ENCODE measurements at places on chromosomes 4 and X.

GRCh38 chrX:54177306-54177705, 5.7 kb downstream of the FAM120C start:
- DNase-seq = no peak

- DNase-seq = peak; percentile 9
Observed at GRCh38 chr4:74293558-74293957, 14.7 kb upstream of the EPGN start.

DNA sequence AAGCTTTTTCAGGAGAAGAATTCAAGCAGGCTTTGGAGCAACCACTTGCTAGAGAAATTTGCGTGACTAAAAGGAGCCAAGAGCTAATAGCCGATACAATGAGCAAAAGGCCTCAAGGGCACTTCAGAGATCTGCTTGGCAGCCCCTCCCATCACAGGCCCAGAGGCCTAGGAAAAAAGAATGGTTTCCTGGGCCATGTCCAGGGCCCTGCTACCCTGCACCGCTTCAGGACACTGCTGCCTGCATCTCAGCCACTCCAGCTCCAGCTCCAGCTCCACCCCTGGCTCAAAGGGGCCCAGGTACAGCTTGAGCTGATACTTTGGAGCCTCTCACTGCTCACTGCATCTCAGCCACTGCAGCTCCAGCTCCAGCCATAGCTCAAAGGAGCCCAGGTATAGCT, 98.9 kb downstream of the FAM13A start:
- DNase-seq = no peak

- no peak for DNase-seq
Observed at GRCh38 chrX:30649859-30650258, 3.4 kb upstream of the GK start.

- DNase-seq = no peak
Observed at GRCh38 chrX:129690435-129690834, 35.7 kb upstream of the APLN start.

DNA sequence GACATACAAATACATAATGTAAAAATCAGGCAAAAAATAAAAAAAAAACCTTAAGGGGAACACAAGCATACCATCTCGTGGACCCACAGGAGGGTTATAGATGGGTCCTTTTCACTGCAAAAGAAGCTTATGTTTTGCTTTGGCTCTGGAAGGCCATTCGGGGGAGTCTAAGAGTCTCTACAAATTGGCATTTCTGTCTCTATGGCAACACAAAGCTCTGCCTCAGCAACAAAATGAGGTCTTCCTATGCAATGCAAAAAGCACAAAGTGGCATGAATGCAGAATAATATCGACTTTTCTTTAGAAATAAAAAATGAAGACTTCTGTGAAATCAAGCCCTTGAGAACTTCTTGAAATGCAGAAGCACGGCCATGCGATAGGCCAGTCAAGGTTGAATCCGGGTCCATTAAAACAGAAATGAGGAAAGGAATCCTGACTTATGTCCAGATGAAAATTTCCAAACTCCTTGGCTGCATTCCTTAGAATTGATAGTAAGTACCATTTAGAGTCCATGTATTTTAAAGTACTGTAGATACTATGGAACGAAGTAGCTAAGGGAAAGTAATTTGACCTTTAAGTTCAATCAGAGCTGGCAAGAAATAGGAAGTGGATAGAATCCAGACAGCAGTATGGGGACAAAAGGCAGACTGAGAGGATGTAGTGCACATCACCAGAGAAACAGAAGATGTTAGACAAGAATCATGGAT, 63.7 kb upstream of the PDLIM3 start:
- peak; percentile 70 for DNase-seq

DNA sequence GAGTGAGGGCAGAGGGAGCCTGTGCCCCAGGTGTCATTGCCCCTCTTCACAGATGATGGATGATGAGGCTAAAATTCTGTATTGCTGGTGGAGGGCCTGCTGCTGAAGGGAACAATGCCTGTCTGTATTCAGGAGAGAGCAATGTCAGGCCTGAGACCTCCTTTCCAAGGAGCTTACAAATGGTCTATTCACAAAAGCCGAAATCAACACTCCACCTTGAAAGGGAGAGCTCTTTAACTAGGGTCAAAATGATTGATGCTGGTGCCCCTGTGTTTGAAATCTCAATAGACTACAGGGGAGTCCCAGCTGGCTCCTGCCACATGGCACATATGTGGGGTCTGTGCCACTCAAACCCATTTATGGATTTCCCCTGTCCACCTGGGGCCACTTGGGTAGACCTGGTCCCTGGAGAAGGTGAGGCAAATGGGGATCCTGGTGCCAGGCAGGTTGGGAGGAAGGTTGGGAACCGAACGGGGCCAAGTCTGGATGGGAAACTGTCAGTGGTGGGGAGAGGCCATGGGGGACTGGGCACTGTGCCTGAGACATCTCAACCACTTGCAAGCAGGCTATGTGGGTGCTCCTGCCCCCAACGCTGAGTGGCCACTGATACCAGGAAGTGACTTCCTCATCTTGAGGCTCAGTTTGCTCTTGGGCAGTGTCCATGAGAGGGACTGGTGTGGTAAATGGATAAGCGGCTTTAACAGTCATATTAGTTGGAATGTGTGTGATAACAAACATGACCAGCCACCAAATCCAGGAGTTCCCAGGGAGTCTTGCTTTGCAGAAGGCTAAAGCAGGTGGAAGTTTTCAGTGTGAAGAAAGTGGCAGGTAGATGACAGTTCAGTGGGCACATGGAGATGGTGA, 223.8 kb upstream of the PSAPL1 start:
- DNase-seq = no peak

GRCh38 chr4:124329134-124329533, 383.4 kb downstream of the ANKRD50 start:
- no peak for DNase-seq

GRCh38 chr4:121726642-121727268, 30.0 kb upstream of the ANXA5 start:
- peak; percentile 74 for DNase-seq

GRCh38 chrX:9378980-9379696, 85.7 kb upstream of the TBL1X start:
- no peak for DNase-seq

- DNase-seq = no peak
Observed at GRCh38 chr4:150890246-150890645, 124.8 kb downstream of the LRBA start.

DNA sequence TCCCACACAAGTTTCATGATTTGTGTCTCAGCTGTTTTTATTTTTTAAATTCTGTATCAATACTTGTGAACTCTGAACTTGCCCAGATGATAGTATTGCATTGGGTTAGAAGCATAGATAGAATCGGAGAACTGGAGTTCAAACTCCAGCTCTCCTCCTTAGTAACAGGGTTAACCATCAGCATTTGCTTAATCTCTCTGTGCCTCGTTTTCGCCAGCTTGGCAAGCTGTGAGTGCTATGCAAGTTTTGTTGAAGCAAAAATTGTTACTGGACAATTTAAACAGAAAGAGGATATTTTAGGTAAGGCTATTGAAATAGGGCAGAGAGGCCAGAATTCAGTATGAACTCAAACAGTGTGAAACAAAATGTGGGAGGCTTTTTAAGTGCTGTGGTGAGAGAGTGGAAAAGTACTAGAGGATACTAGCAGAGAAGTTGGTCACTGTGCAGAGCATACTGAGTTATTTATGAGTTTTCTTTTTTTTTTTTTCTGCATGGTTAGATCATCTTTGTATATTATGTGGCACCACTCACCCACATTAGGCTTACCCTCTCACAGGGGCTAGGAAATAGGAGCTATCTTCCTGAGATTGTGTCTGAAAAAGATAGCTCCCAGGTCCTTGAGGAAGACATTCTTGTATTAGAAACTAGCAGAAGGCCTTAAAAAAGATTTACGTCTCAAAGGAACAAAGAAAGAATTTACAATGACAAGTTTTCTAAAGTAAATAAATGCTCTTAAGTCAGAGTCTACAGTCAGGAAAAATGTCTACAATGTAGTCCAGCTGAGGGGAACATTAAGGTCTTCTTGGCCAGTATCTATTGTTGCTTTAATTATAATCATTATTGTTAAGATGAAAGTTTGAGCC, 1126.6 kb downstream of the FAT4 start:
- peak; percentile 17 for DNase-seq

DNA sequence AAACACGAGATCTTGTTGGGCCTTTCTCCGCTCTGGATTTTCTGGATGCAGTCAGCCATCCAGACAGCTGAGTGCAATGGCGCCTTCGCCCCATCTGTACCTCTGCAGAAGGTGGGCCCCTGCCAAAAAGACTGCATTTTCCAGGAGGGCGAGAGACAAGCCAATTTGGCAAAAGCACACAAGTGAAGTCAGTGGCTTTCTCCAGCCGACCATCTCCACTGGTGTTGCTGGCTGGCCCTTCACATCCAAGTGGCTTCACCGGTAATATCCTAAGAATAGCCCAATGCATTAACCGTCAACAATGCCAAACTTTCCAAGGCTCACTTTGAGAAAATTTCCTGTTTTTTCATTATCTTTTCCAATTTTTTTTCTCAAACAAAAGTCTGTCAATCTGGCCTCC, 96.2 kb upstream of the MXRA5 start:
- DNase-seq = no peak

- DNase-seq = peak; percentile 14
Observed at GRCh38 chrX:97564496-97564895, 680.8 kb downstream of the RPA4 start.

GRCh38 chr4:3369781-3370674, 71.7 kb upstream of the HGFAC start:
- peak; percentile 78 for DNase-seq

GRCh38 chr4:94833394-94833793, 75.6 kb downstream of the BMPR1B start:
- no peak for DNase-seq

DNA sequence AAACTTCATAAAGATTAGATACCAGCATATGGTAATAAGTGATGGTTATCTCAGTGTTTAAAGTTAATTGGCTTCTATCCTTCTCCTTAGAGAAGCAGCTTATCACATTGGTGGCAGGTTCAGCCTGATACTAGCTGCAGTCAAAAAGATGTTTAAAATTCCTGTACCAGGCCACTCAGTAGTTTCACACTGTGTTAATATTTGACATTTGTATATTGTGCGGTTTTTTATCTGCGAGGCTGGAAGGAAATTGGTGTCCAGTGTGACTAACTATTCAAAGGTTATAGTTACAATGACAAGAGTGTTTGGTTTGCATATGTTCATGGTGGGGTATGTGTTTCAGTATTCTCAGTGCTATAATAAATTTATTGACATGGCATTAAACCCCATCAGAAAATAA, 27.5 kb upstream of the TBC1D8B start:
- no peak for DNase-seq

DNA sequence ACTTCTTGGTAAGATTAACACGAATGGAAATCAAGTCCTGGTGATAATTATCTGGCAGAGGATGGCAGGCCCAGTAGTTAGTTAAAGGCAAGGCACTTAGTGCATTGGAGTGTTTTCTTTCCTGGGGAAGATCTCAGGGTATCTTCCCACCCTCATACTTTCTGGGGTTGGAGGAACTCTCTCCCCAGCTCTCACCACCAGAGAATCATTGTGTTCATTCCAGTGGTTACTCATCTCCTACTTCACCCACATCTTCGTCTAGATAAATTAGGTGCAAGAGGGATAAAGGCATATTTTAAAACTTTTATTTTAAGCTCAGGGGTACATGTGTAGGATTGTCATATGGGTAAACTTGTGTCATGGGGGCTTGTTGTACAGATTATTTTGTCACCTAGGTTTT, 67.5 kb upstream of the SH3RF1 start:
- no peak for DNase-seq

- no peak for DNase-seq
Observed at GRCh38 chr4:43276321-43276720, 383.8 kb downstream of the GRXCR1 start.

GRCh38 chr4:7160951-7161440, 31.3 kb upstream of the SORCS2 start:
- no peak for DNase-seq

DNA sequence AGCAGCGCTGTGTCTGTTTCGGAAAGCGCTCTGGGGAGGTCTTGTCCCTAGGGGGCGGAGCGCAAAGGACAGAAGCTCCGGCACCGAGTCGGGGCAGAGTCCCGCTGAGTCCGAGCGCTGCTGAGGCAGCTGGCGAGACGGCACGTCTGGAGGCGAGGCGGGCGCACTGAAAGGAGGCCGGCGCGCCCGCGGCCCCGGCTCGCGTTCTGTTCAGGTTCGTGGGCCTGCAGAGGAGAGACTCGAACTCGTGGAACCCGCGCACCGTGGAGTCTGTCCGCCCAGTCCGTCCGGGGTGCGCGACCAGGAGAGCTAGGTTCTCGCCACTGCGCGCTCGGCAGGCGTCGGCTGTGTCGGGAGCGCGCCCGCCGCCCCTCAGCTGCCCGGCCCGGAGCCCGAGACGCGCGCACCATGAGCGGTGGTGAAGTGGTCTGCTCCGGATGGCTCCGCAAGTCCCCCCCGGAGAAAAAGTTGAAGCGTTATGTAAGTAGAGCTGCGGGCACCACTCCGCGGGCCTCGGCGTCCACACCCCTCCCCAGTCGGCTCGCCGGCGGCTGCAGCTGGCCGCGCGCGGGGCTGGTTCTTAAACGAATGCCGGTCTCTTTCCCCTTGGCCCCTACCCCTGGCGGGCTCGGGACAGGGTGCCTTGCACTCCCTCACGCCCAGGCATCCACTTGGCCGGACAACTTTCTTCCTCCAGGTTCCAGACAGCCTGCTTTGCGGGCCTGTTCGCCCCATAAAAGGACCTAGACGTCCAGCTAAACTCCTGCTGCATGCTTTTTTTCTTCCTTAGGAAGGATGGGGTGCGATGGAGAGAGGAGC, at the start of gene GAB1:
Gene GAB1, plus strand, starts transcription at position 96 of the 819 bp plus-strand sequence. Its CDS starts 313 bp downstream, at position 409.
- peak; percentile 83 for DNase-seq

DNA sequence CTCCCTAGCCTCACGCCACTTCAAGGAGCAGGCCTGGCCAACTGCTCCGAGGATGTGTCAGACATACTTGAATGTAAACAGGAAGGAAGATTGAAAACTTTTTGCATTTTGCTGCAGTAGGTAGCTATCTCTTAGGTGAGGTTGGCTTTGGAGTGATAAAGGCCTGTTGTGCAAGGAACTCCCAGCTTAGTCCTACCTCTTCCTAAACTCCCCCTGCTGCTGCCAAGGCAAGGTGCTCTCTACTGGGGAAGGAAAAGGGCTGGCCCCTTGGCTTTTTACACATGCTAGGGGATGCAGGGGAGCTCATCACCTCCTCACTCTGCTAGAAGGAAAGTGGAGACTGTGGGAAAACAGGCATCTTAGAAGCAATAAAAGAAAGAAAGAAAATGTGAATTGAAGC, 10.7 kb upstream of the BRS3 start:
- DNase-seq = no peak

GRCh38 chr4:145609481-145610427, 9.4 kb upstream of the MMAA start:
- DNase-seq = peak; percentile 76

GRCh38 chr4:169239221-169239905, 31.4 kb downstream of the SH3RF1 start:
- no peak for DNase-seq

Measured in umbilical cord (tissue), 2 donors.